ENCODE measurements at places on chromosomes 7 and 10.

- DNase-seq: no peak
Measured at GRCh38 chr7:106534271-106534846, 126.6 kb downstream of the CCDC71L start.

DNA sequence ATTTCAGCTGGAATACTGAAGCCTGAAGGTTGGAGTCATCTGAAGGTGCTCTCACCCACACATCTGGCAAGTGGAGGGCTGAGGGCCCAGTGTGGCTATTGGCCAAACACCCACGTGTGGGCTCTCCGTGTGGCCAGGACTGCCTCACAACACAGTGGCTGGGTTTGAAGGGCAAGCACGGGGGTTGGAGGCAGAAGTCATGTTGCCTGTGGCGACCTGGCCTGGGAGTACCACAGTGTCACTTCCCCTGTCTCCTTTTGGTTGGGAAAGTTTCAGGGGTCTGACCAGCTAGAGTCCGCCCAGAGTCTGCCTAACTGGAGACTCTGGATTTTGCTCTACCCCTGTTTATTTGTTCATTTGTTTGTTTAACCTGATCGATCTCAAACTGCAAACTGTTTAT, 169.5 kb downstream of the DNAJB6 start:
- DNase-seq: no peak

- DNase-seq: no peak
Measured at GRCh38 chr10:127306479-127306878, 110.1 kb upstream of the INSYN2A start.

- DNase-seq: no peak
Measured at GRCh38 chr7:27032839-27033238, 63.0 kb downstream of the HOXA1 start.

DNA sequence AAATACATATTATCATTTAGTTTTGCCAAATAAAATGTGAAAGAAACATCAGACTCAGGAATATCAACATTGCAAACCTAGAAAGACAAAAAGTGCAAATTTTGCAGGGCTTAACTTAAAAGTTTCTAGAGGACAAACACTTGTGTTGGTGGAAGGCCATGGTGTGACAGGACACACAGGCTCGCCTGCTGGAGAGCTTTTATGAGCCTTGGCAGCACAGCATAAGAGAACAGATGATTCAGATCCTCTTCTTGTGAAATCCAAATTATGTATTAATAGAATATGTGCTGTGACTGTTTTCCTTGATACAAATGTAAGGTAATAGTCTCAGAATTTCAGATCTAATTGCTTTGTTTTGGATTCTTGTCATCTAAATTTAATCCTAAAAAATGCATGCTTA, 72.9 kb upstream of the ABCB5 start:
- DNase-seq: no peak

GRCh38 chr7:115038158-115038557, 116.3 kb downstream of the MDFIC start:
- no peak for DNase-seq

GRCh38 chr10:32446536-32447406, 831 bp downstream of the CCDC7 start:
- no peak for DNase-seq

DNA sequence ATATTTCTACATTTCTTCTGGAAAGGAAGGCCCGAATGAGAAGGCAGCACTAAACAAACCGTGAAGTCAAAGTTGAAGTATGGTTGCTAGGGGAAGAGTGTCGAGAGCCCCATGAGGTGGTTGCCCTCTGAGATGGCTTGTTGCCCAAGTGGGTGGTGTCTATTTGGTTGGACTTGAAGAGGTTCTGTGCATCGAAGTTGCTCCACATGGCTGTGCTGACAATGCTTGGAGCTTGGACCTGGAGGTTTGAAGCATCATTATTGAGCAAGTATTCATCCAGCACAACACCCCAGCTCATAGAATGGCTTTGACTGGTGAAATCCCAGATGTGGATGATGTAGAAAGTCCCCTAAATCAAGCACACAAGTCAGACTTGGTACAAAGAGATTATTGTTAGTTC, 165.2 kb upstream of the CDCA7L start:
- no peak for DNase-seq

GRCh38 chr7:27520815-27521790, 141.6 kb downstream of the HIBADH start:
- no peak for DNase-seq

GRCh38 chr10:103715430-103715829, 139.9 kb downstream of the SH3PXD2A start:
- no peak for DNase-seq

DNA sequence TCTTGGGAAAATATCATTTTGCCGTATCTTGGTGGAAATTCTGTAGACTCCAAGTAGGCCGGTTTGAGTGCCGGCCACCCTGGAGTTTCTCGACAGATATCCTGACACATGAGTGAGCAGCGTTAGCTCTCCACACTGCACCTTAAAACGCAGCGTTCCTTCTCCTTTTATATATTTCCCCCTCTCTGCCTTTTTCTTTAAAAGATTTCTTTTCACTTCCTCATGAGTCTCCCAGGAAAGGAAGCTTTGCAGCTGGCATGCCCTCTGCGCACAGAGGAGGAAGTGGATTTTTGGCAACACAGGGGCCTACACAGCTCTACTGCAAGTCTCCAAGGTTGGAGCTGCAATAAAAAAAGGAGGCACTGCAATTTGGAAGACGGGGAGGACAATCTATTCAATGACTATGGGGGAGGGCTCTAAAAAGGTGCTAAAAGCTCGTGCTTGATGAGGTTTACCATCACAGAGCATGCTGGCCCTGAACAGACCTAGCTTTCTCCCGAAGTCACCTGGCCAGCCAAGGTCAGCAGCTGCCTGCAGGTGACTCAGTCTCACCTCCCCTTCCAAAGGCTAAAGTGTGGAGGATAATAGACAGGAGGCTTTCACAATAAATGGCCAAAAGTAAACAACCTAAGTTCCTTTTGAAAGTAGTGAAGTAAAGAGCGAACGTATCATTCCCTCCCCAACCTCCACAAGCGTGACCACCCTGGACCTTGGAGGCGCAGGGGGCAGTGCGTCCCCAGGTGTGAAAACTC, 252.8 kb downstream of the ZMYND11 start:
- DNase-seq: no peak

GRCh38 chr10:6667679-6668270, 87.7 kb upstream of the PRKCQ start:
- DNase-seq: peak; percentile 18

Measured in neural crest cell (in vitro differentiated cells).